NCI-H1930 (cell line): ENCODE measurements at places on chromosomes 1 and 21.

GRCh38 chr1:117753232-117753631, 147.4 kb downstream of the TENT5C start:
- DNase-seq: no peak

DNA sequence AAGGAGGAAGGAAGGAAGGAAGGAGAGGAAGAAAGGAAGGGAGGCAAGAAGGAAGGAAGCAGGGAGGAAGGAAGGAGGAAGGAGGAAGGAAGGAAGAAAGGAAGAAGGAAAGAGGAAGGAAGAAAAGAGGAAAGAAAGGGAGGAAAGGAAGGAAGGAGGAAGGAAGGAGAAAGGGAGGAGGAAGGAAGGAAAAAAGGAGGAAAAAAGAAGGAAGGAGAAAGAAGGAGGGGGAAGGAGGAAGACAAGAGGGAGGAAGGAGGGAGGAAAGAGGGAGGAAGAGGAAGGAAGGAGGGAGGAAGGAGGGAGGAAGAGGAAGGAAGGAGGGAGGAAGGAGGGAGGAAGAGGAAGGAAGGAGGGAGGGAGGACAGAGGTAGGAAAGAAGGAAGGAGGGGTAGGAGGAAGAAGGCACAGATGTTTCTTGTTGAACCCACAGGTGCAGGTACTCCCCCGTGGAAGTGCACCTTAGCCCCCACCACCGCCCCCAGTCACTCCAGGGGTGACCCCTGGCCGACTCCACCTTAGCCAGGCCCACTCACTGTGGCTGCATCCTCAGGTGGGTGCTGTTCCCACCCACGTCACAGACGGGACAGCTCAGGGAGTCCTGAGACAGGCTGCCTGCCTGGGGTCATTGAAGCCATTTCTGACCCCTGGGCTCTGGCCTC, 57.9 kb upstream of the TTC34 start:
- DNase-seq: no peak

DNA sequence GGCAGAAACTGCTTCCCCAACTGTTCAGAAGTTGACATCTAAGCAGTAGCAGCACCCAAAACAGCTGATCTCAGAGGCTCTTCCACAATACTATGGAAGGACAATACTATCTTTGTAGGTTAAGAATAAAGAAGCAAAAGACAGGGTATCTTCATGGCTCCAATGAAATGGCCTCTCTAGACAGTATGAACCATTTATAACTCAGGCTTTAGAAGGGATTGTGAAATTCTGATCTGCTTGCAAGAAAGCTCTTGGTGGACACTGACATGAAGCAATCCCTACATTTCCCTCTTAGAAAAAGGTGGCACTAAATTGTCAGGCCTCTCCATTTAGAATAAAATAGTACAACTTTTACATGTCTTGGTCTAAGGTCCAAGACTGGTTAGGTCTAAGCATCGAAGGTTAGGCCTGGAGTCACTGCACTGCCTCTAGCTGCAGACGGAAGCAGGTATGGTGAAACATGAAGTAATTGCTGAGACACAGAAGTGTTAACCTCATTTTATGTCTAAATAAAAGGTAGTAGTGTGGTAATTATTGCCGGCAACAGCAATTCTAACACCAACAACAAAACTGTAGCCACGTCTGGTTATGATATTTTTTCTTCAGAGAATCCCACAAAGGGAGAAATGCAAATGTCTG, 50.6 kb upstream of the HP1BP3 start:
- no peak for DNase-seq

- DNase-seq: no peak
These were observed 28.5 kb downstream of the ETNK2 start for GRCh38 chr1:204123376-204123775.

DNA sequence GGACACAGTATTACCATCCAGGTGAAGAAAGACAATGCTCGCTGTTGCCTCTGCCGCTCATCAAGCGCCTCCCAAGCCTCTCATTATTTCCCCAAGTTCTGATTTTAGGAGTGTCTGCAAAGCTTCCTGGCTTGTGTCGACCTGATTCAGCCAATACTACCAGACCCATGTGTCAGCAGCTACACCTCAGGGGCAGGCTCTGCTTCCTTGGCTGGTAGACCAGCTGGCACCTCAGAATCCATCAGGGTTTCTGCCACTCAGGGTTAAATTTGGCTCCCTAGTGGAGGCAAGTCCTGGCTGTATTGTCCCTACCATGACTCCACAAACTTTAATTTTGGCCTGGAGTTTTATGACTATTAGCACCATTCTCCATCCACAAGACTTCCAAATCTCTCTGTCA, 35.4 kb downstream of the SUSD4 start:
- DNase-seq: no peak

GRCh38 chr1:236416165-236416564, 22.1 kb downstream of the EDARADD start:
- DNase-seq: no peak

- DNase-seq: no peak
These were observed 1893.8 kb downstream of the NCAM2 start for GRCh38 chr21:22892028-22892427.

DNA sequence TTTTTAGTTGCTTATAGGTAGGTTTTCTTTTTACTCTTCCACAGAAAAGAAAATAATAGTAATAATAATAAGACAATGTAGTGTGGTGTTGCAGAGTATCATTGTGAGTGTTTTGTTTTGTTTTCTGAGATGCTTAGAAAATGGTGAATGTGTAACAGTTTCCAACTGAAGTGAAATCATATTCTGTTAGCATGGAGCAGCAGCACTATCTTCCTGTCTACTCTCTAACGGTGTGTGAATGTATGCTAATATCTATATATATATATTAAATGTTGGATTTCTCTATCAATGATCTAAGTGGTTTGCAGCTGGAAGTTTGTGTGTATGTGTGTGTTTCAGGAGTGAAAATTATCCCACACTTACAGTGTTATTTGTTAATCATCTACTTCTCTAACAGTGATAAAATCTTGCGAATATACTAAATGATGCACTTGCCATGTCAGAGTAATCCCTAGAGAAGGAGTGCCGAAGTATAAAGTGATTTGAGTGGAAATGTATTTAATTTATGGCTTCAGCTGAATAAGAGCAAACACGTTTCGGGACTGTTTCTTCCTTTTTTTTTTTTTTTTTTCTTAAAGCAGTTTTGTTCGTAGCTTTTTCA, 377 bp downstream of the SAMD13 start:
- no peak for DNase-seq

DNA sequence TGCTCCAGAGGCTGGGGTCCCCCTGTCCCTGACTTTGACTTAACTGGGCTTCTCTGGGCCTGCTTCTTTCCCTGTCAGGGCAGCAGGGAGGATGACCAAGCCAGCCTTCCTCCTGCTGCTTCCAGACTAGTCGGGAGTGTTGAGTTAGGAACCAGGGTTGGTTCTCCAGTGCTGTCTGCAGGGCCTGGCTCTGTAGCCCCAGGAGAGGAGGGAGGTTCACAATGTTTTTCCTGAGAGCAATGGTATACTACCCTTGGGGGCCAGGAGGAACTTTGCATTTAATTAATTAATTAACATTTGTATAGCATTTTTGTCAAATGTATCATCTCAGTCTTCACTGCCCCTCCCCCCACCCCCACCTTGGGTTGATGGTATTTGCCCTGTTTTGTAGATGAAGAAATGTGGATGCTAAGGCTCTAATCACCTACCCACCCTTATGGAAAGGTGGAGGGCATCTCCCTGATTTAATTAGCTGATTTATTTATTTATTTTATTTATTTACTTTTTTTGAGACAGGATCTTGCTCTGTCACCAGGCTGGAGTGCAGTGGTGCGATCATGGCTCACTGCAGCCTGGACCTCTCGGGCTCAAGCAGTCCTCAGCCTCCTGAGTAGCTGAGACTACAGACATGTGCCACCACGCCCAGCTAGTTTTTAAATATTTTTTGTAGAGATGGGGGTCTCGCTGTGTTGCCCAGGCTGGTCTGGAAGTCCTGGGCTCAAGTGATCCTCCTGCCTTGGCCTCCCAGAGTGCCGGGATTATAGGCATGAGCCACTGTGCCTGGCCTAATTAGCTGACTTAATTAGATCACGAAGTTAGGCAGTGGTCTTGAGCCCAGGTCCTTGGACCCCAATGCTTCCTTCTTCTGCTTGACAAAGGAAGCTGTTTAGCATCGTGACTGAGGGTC, 6.6 kb downstream of the H6PD start:
- DNase-seq: no peak

GRCh38 chr21:37139154-37139553, 66.1 kb downstream of the TTC3 start:
- no peak for DNase-seq
